ENCODE measurements at places on chromosomes 1 and 21. TPM values are rescaled to one million over a fixed set of nuclear protein-coding genes. Genes with fewer than 3 reads are reported as not detected.

LCK gene
- total RNA-seq: not detected

S100A7 gene
- total RNA-seq: not detected

WNT3A gene
- not detected for total RNA-seq

DEGS1 gene
- total RNA-seq: 46.7 TPM

SPATA46 gene
- total RNA-seq: not detected

ASPM gene
- 59.8 TPM for total RNA-seq

VTCN1 gene
- 0.19 TPM for total RNA-seq

KCND3 gene
- total RNA-seq: 0.11 TPM

MAPKAPK2 gene
- total RNA-seq: 47.6 TPM

AMY1B gene
- total RNA-seq: not detected

OR6K6 gene
- not detected for total RNA-seq

SLC26A9 gene
- not detected for total RNA-seq

OR2AK2 gene
- total RNA-seq: not detected

IFT25 gene
- 55.2 TPM for total RNA-seq

GJA8 gene
- not detected for total RNA-seq

All from A375 (cell line).